ENCODE measurements at places on chromosomes 4 and X.

DNA sequence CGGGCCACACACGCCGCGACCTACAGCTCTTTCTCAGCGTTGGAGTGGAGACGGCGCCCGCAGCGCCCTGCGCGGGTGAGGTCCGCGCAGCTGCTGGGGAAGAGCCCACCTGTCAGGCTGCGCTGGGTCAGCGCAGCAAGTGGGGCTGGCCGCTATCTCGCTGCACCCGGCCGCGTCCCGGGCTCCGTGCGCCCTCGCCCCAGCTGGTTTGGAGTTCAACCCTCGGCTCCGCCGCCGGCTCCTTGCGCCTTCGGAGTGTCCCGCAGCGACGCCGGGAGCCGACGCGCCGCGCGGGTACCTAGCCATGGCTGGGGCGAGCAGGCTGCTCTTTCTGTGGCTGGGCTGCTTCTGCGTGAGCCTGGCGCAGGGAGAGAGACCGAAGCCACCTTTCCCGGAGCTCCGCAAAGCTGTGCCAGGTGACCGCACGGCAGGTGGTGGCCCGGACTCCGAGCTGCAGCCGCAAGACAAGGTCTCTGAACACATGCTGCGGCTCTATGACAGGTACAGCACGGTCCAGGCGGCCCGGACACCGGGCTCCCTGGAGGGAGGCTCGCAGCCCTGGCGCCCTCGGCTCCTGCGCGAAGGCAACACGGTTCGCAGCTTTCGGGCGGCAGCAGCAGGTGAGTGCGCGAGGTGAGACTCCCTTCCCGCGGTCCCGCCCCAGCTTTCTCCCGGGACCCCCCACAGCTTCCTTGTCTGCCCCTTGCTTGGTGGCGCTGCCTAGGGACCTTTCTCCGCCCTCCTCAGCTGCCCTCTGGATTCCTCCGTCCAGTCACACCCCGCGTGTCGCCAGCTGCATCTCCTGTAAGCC lies 678 bp downstream of the BMP3 start:
- no peak for DNase-seq

DNA sequence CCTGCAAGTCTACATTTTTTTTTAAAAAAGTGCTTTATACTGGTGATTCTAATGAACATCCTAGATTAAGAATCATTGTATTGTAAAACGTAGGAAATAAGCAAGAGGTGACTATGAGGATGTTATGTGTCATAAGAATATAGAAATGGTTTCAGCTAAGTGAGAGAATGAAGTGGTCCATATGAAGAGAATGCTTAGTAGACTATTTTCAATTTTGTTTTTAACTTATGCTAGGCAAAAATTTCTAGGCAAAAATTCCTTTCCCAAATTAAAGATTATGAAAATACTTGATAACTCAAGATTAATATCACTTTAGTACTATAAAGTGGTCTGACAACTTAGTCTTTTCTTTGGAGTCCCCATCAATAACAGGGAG lies 825 bp downstream of the DYNLT3 start:
- no peak for DNase-seq

GRCh38 chr4:167415461-167415860 lies 181.2 kb upstream of the SPOCK3 start:
- no peak for DNase-seq

- DNase-seq: no peak
Observed at GRCh38 chr4:137909529-137910309, 332.4 kb downstream of the SLC7A11 start.

Measured in left forelimb (tissue), 1 donor.